ENCODE measurements at places on chromosomes 1 and 21.

- no peak for DNase-seq
Observed at GRCh38 chr1:236334893-236335545, 53.3 kb upstream of the ERO1B start.

DNA sequence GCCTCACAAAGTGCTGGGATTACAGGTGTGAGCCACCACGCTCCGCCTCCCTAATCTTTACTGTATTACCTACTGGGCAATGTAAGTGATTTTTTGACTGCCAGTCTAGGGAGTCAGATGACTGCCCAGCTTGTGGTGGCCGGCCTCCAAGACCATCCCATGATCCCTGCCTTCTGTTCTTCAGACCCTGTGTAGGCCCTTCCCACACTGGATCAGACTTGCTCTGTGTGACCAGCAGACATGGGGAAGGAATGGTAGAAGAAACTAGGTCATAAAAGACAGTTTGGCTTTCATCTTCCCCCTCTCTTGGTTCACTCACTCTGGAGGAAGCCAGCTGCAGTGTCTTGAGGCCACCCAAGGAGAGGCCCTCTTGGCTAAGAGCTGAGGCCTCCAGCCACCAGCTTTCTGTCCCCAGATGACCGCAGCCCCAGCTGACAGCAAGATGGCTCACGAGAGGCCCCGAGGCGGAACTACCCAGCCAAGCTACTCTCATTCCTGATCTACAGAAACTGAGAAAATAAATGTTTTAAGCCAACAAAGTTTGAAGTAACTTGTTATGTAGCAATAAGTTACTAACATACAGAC lies 14.5 kb upstream of the CBR3 start:
- DNase-seq, result peak; percentile 43

DNA sequence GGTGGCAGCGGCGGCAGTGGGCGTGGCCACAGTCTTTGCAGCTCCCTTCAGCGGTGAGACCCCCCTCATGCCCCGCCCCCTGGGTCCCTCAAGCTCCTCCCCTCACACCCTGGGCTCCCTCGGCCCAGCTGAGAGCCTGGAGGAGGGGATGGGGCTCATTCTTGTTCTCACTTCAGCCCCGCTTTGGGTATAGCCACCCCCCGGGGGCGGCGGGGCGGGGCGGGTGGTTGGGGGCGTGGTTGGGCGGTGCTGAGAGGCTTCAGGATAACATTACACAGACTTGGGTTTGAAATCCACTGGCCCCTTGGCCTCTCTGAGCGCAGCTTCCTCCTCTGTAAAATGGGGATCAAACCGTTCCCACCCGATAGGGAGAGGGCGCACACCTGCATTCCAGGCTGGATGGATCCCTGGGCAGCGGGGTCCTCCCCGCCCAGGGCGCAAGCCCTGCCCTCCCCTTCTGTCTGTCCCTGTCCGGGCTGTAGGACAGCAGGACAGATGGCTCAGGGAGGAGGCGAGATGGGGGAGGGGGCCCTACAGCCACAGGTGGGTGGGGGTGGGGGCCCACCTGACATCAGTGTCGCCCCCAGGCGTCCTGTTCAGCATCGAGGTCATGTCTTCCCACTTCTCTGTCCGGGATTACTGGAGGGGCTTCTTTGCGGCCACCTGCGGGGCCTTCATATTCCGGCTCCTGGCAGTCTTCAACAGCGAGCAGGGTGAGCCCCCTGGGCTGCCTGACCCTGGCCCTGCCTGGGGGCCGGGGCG lies 5.1 kb downstream of the CLCNKA start:
- no peak for DNase-seq

- peak; percentile 49 for DNase-seq
Observed at GRCh38 chr1:94925004-94925403, 1.9 kb downstream of the CNN3 start.

GRCh38 chr1:6880951-6881690 lies 95.9 kb downstream of the CAMTA1 start:
- no peak for DNase-seq

GRCh38 chr1:96596226-96596922 lies 125.2 kb upstream of the PTBP2 start:
- peak; percentile 23 for DNase-seq

DNA sequence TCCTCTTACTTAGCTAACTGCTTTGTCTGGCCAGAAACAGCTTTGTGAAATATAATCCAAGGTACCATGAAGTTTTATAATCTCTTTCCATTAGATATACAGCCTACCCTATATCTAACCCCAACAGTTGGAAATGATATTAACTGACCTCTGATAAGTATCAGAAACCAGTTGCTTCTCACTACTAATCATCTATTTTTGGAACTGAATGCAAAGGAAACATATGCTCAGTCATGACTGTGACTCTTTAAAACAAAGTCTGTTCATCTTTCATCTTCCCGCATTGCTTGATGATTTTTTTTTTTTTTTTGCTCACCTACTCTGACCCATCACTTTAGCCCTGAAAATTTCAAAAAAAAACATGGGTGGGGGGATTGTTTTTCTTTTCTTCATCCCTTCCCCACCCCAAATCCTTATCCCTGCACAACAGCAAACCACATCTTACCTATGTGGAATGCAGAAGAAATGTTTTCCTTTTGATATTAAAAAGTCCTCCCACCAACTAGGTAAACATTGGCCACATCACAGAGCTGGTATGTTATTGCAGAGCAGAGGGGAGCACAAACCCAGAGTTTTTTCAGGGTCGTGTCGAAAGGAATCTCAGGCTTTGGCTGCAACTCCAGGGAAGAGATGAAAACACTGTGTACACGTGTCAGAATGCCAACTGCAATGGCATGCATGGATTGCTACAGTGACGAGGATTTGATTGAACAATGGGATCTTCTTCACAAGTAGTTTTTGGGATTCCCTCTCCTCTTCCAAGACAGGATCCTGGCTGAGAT lies 137.3 kb downstream of the SLC30A10 start:
- DNase-seq, result no peak

DNA sequence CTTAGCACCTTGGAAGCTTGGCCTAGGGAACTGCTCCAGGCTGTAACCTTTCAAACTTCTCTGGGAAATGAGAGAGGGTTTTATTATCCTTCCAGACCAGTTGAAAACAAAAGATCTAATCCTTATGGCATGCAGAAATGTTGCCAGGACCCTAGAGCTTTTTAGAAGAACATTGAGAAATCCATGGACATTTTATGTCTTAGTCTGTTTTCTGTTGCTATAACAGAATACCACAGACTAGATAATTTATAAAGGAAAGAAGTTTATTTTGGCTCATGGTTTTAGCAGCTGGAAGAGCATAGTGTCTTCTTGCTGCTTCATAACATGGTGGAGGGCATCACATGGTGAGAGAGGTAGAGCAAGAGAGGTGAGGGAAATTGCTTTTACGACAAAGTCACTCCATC lies 25.8 kb downstream of the OSBPL9 start:
- no peak for DNase-seq

GRCh38 chr1:242412921-242413320 lies 111.6 kb downstream of the PLD5 start:
- DNase-seq, result no peak

DNA sequence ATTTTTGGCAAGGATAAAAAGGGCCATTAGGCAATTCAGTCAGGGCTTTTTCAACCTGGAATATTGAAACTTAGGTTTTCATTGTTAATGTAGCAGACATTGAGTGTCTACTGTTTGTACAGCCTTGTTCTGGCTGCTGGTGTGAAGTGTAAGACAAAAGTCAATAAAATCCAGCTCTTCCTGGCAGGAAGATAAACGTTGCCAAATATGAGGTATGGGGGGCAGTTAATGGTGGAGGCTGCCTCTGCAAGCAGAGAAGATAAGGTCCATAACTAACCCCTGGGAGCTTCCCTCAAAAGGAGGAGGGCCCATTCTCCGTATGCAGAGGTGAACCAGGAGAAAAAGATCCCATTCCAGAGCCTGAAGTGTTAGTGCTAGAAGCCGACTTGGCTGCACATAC lies 19.5 kb upstream of the SHE start:
- DNase-seq, result no peak

- DNase-seq, result no peak
Observed at GRCh38 chr1:32172621-32173245, 6.7 kb upstream of the TXLNA start.

- DNase-seq, result no peak
Observed at GRCh38 chr1:162914601-162915000, 53.6 kb upstream of the CCDC190 start.

DNA sequence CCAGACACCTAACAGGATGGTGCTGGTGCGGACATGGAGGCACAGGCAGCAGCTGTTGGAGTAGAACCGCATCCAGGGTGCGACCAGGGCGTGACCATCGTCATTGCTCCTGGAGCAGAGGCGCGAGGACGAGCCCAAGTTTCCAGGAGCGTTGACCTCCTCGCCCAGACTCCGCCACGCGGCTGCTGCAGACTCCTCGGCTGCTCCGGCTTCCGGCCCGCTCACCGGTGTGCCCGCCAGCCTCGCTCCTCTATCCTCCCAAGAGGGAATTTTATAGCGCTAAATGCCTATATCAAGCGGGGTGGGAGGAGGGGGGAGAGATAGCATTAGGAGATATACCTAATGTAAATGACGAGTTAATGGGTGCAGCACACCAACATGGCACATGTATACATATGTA lies 5.3 kb upstream of the S100A12 start:
- DNase-seq, result no peak

DNA sequence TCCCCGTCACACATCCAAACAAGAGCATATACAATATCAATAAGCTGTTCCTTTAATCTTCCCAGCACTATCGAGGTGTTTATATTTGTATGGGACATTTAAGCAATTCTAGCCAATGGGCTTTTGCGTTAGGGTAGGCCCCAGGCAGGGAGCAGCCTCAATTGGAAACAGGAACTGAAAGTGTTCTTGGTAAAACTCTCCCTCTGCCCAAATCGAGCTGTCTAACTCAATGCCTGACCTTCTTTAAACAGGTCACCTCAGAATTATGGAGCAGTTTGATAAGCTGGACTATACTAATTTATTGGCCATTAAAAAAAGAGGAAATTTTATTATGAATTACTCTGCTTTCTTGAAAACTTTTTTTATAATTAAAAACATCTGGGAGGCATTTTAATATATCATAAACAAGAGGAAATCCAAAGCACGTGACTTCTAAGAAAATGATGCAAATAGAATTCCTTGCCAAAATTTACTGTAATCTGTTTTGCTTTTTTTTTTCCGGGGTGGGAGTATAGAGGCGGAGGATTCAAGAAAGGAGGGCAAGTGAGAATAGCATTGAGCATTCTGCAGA lies 498.1 kb downstream of the LMO4 start:
- no peak for DNase-seq

DNA sequence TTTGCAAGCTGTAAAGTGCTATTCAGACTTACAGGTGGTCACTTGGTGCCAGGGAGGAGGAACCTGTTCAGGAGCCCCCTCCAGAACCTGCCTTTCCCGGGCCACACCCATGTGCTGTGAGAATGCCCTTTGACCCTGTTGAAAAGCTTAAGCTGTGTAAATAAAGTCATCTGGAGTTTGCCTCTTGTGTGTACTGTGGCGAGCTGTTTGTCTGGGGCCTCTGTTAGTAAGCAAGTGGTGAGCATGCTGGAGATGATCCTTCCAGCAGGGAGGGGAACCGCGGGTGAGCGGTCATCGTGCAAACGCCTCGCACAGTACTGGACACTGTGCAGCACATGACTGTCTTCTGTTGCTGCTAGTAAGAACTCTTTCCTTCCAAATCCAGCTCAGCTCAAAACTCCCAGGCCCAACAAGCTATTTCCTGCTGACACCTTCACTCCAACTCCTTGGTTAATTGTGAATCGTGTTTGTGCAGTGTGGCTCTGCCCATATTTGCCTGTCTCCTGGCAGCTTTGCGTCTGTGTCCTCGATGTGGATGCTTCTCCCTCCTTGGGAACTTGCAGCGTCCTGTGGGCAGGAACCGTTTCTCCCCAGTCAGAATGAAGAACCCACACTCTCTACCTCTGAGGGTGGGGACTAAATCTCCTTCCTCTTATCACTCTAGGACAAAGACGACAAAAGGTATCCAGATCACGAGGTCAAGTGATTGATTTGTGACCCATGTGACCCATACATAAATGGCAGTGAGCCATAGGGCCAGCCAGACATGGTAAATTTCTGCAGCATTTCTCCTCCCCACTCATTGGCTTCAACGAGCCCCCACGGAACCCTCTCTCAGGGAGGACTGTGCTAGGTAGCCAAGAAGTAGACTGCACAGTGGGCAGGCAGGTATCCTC lies 13.9 kb upstream of the BTG2 start:
- peak; percentile 67 for DNase-seq

- DNase-seq, result no peak
Observed at GRCh38 chr1:206581571-206581981, 30.7 kb downstream of the EIF2D start.

DNA sequence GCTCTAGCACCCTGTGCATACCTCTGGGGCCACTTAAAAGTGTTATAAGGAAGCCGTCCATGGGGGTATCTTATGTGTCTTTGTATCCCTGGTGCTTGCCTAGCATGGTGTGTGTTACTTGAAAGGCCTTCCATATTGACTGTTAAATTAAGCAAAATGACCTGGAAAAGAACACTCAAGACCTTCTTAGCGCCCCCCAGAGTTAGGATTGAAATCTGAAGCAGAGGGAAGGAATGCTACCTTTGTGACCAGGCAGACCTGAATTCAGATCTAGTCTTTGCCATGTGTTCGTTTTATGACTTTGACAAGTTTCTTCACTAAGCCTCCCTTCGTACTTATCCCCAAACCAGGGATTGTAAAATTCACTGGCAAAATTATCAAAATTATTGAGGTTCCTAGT lies 59.9 kb downstream of the SLC22A15 start:
- DNase-seq, result no peak

DNA sequence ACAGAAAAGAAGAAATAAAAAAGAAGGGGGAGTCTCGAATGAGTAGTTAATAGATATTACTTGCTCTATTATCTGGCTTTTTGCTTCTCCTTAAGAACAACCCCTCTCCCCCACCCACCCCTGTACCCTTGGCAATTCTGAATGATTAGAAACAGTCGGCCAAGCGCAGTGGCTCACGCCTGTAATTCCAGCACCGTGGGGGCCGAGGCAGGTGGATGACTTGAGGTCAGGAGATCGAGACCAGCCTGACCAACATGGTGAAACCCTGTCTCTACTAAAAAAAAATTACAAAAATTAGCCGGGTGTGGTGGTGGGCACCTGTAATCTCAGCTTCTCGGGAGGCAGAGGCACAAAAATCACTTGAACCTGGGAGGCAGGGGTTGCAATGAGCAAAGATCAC lies 42.7 kb downstream of the GATAD2B start:
- no peak for DNase-seq

- DNase-seq, result no peak
Observed at GRCh38 chr21:42296501-42296900, 18.7 kb downstream of the TFF3 start.

DNA sequence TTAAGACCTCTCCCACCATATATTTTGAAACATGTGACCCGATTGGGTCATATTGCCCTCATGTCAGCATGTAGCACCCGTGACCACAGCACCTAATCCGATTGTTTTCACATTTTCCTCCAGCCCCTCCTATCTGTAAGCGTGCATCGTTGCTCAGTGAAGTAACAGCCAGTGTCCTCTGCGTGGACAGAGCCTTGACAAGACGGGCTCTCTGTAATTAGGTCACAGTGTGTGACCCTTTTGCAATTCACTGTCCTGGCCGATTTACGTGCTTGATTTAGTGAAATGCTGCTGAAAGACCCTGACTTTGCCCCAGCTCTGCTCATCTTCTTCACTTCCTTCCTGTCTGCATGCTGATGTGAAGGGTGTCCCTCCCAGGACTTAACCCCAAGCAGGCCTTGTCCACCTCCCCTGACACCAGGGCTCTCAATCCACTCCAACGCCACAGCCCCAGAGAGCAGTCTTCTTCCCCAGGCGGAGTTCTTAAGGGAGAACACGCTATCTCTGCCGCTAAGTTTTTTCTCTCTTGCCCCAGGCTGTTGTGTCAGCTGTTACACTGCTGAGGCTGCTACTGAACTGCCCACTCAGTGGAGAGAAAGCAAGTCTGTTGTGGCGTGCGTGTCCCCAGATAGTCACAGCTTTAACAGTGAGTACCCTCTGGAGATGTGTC lies 19.4 kb downstream of the URB2 start:
- no peak for DNase-seq

Measured in body of pancreas (tissue), 4 donors.